ENCODE measurements at places on chromosomes 16 and 17.

DNA sequence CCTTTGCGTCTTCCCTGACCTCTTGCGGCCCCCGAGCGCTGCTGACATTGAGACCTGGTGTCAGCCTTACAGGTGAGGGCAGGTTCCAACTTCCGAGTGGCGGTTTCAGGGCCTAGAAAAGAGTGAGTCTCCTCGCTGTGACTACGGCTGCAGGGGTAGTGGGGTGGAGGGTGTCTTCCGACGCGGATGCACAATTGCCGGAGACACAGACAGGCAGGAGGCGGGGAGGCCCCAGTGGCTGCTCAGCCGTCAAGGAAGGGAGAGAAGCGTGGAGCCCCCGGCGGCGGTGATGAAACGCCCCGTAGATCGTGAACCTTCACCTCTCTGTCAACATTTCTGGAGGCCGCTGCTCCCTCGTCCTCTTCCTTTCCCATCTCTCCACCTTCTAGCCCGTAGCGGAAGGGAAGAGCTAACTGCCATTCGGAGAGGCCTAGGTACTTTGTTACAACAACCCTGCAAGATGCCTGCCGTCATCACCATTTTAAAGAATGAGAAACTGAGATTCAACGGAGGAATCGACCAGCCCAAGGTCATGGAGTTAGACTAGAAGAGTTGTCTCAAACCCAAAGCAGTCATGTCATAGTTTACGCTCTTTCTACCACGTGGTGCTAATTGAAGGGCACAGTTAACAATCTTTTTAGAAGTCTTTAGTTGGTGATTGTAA lies 485 bp downstream of the DNAJA3 start:
- DNase-seq: no peak

- no peak for DNase-seq
These were observed 6.2 kb downstream of the PHOSPHO1 start for GRCh38 chr17:49224198-49224996.

DNA sequence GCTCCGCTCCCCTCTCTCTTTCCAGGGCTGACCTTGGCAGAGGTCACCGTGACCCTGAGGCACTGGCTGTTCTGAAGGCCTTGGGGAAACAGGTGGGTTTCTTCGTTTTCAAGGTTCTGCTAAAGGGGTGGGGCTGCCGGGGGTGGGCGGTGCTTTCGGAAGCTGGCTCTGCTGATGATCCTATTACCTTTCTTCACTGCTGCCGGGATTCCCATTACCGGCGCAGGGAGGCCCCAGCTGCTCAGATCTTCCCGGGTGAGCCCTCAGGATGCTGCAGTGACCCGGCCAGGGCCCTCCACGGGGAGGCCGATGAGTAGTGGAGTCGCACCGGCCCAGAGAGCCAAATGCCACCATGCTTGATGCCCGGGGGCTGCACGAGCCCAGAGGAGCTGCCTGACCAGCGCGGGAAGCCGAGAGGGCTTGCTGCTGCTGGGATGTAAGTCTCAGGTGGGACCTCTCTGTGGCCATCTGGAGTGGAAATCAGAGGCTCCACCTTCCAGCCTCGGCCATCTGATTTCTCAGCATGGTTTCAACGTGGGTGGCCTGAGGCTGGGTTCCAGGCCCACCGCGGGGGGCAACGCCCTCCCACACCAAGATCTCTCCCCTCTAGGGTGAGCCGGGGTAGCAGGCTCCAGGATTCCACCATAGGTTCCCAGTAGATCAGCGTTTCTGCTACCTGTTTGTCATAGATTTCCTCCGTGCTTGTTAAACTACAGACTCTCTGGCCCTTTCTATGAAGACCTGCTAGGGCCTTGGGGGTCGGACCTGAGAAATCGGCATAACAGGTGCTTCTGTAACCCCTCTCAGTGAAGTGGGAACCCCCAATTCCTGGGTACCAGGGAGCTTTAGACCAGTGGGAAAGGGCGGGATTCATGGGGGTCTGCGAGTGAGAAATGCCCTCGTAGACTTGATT lies 21.6 kb upstream of the ADCY7 start:
- no peak for DNase-seq

- no peak for DNase-seq
These were observed 36.6 kb downstream of the CCDC42 start for GRCh38 chr17:8708025-8708461.

DNA sequence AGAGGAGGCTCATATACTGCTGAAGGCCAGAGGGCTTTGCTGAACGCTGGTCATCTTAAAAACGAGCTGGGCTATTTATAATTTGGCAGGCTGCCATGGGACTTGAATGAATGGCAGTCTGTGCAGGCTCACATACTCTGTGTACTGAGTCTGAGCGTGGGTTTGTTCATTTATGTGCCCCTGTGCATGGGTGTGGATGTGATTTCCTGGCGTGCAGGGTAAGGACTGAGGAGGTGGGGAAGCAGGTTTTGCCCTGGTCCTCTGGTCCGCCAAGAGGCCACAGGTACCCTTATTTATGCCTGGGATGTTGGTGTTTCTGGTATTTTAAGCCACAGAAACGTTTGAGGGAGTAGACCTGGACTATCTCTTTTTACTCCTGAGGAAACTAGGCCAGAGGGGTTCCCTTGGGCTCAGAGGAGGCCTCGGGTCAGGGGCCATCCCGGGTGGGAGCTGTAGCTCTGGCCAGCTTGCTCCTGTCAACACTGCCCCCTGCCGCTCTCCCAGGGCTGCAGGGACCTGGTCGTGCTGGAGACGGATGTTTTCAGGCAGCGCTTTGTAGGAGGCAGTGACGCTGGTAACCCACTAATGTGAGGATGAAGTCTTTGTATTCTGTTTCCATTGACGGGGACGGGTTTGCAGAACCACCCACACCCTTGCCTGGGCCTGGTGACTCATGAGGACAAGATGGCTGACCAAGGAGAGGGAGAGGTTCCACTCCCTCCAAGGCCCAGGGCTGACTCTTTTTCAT lies 184.4 kb downstream of the MSI2 start:
- DNase-seq: peak; percentile 35

DNA sequence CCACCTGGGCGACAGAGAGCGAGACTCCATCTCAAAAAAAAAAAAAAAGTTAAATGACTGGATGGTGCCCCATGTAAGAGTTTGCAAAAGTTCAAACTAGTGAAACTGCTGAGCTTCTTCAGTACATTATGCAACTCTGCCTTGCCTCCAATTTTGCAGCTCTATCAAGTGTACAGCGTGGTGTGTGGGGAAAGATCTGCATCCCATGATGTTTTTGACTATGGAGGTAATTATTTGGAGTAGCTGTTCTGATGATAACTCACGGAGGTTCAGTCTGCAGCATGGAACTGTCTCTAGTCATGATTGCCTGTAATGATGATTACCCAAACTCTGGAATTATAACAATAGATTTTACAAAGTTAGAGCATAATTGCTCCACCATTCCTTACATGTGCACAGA lies 149.6 kb downstream of the PITPNC1 start:
- no peak for DNase-seq

- DNase-seq: no peak
These were observed 273.0 kb downstream of the GRIN2A start for GRCh38 chr16:9909072-9909825.

DNA sequence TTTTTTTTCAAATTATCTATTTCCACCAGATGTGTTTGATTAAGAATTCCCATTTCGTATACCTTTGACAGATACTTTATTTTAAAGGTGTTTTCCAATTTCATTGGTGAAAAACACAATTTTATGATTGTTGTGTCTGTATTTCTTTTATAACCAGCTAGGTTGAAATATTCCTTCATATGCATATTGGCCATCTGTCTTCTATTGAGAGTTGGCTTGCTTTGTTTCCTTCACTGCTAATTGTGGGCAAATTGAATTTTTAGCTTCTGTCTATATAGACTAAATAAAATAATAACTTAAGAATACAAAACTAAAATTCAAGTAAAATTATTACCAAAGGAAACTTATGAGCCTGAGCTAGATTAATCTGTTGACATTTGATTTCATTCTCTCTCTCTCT lies 1.2 kb upstream of the KRTAP3-3 start:
- no peak for DNase-seq

GRCh38 chr17:9862949-9863348 lies 37.2 kb downstream of the GLP2R start:
- DNase-seq: no peak

- DNase-seq: no peak
These were observed 9.7 kb downstream of the SPNS3 start for GRCh38 chr17:4443476-4443875.

GRCh38 chr16:47983999-47984580 lies 171.7 kb downstream of the ABCC12 start:
- no peak for DNase-seq

DNA sequence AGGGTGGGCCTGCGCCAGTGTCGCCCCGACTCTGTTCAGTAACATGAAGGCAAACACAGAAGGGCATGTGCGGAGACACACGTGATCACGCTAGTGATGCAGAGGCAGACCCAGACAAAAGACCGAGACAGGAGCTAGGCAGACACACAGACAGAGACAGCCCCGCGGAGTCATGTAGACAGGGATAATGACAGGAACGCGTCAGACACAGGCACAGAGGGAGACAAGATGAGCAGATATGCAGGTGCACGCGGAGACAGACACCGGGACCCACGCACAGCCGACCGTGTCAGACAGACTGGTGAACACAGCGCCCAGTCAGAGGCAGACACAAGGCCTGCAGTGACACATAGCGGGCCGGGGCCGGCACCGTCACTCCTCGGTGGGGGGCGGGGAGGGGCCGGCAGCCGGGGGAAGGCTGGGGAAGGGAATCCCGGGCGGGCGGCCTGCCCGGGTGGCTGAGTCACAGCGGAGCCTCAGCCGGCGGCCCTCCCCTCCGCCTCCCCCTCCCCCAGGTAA lies 7.4 kb downstream of the KDM6B start:
- peak; percentile 88 for DNase-seq

DNA sequence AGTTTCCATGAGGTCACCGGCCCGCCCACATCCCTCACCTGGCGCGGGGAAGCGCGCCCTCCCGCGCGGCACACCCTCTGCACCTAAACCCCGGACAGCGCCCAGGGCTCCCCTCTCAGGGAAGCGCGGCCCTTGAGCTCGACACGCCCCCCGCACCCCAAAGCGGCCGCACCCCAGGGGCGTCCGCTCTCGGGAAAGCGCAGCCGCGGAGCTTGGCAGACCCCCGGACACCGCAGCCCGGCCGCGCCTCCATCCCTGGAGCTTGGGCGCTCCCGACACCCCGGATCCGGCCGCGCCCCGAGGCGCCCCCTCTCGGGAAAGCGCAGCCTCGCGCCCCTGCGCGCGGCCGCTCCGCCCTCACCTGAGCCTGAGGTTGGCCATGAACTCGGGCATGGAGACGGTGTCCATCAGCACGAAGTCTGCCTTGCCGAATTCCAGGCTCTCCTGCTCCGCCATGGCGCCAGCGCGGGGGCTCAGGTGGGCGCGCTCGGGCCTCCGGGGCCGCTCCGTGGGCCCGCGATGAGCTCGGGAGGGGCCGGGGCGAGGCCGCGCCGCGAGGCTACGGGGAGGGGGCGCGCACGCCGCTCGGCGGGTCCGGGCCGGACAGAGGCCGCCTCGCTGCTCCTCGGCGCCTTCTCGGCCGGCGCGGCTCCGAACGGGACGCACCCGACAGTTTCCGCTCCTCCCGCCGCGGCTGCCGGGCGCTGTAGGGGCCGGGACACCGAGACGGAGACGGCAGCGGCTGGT lies at the start of gene MYO1D:
Gene MYO1D (minus strand): TSS at position 708 of the 747 bp plus-strand sequence. CDS start 252 bp downstream, at position 456.
- DNase-seq: no peak

DNA sequence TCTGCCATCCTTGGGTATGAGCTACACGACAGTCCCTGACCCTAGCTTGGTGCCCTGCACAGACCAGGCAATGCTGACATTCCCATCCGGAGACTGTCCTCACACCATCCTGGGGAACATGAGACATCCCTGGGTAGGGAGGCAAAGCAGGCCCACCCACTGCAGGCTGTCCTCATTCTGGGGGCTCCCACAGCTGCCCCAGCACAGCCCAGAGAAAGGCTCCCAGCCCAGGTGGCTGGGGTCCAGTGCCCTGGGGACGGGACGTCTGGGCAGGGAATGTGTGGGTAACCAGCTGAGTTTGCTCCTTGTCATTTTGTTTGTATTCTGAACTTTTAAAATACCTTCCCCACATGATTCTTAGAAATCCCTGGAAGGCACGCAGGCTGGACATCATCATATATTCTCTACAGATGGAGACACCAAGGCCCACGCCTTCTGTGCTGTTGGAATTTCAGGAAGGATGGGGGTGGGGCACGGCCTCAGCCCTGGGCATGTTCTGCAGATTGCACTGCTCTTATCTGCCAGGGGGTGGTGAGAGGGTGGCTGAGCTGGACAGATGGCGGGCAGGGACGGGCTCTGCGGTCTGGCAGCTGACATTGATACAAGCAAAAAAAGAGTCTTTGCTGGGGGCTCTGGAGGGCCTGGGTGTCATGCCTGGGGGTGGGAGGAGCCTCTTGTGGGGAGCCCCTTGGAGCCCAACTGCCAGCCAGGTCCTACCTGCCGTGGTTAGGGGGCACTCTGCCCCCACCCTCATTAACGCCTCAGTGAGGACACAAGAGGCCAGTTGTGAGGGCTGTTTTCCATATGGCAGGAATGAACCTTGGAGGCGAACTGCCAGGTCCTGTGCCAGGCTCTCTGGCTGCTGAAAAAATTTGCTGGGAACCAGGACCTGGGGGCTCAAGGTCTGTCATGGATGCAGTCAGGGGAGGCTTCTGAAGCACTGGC lies 28.4 kb downstream of the LRRC75A start:
- DNase-seq: no peak

DNA sequence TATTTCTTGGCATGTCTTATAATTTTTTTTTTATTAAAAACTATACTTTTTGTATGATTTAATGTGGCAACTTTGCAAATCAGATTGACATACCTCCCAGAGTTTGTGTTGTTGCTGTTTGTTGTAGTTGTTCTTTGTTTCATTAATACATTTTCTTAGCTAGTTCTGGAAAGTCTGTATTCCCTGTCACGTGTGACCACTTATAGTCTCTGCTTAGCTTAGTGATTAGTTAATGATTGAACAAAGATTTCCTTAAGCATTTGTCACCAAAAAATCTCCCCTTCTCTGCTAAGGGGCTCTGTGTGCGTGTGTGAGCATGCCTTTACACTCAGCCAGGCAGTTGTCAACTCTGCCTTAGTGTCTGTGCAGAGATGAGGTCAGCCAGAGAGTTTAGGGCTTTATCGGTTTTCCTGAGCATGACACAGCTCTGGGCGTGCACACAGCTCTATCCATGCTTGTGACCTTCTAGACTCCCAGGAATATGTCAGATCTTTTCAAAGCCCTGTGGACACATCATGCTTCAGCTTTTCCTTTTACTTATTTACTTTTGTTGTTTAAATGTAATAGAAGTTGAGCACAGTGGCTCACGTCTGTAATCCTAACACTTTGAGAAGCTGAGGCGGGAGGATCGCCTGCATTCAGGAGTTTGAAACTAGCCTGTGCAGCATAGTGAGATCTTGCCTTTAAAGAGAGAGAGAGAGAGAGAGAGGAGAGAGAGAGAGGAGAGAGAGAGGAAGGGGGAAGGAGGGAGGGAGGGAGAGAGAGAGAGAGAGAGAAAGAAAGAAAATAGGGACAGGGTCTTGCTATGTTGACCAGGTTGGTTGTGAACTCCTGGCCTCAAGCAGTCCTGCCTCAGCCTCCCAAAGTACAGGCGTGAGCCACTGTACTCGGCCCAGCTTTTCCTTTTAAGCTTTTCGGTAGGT lies 21.9 kb downstream of the DNAI2 start:
- no peak for DNase-seq

Data from stromal cell of bone marrow (primary cell).